ENCODE measurements at places on chromosomes 5 and 9. TPM values are rescaled to one million over a fixed set of nuclear protein-coding genes. Genes with fewer than 3 reads are reported as not detected.

GRCh38 chr5:171861381-171861780 is 75.8 kb downstream of the SMIM23 start:
- no peak for DNase-seq

GRCh38 chr5:50711280-50711679 is 44.8 kb downstream of the PARP8 start:
- no peak for DNase-seq

- no peak for DNase-seq
These were observed 1.0 kb upstream of the MXD3 start for GRCh38 chr5:177312649-177313181.

DNA sequence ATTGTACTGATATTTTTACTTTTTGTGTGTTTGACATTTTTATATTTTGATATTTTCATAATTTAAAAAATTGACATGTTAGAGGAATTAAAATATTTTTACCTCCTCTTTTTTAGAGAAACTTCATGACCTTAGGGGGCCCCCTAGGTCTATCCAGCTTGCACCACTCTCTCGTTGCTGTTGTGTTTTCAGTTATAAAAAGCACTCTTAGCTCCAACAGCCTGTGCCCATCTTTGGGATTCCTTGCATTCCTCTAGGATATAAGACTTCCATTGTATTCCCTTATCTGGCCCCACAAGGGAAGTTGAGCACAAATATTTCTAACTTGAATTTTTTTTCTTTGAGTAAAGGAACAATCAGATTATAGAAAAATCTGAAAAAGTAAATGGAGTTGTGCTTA is 245.3 kb downstream of the SH3GL2 start:
- no peak for DNase-seq

TRPM3 gene
- polyA plus RNA-seq, result 15.4 TPM

EQTN gene
- polyA plus RNA-seq, result 0.43 TPM

GRCh38 chr5:152514827-152515397 is 109.8 kb upstream of the NMUR2 start:
- peak; percentile 20 for DNase-seq

GRCh38 chr5:150422758-150423157 is 10.0 kb upstream of the CD74 start:
- DNase-seq, result no peak

SV2C gene
- 0.08 TPM for polyA plus RNA-seq

DNA sequence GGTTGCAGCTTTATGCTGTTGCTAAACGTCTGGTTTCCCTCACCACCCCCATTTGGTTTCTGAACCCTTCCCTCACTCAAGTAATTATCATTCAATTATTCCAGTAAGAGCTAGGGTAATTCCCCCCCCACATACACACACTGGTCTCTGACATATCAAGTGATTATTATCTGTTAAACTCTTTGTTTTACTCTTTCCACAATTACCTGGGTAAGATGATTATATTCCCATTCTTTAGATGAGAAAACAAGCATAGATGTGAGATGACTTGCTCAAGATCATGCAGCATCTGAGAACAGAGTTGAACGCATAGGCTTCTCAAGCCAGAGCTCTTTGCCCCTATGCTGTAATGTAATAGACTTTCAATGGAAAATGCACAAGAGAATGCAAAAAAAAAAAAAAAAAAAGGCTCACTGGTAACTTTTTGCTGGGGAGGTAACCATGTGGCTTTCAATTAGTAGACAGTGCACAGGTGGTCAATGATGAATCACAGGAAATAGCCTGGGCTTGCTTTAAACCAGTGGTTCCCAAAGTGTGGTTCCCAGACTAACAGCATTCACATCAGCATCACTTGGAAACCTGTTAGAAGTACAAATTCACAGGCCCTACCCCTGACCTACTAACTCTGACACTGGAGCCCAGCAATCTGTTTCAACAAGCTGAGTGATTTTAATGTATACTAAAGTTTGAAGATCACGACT is 87.6 kb downstream of the PIK3R1 start:
- no peak for DNase-seq

DNA sequence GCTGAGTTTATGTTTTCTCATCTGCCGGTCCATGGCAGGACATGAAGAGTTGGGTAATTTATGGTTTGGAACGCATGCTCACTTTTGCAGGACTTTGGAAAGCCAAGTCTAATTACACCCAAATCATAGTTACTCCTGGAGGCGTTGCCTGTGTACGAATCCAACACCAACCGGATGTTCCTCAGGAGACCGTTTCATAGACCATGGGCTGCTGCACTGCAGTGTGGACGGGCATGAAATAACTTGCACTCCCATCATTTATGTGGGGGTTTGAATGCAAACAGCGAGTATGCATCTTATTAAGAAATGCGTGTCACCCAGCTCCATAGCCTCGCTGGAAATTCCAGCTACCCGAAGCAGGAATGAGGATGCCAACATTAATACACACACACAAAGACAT is 96.1 kb upstream of the IRX2 start:
- peak; percentile 11 for DNase-seq

BHMT gene
- polyA plus RNA-seq, result 348 TPM

PRDM9 gene
- polyA plus RNA-seq, result 0.15 TPM

DNA sequence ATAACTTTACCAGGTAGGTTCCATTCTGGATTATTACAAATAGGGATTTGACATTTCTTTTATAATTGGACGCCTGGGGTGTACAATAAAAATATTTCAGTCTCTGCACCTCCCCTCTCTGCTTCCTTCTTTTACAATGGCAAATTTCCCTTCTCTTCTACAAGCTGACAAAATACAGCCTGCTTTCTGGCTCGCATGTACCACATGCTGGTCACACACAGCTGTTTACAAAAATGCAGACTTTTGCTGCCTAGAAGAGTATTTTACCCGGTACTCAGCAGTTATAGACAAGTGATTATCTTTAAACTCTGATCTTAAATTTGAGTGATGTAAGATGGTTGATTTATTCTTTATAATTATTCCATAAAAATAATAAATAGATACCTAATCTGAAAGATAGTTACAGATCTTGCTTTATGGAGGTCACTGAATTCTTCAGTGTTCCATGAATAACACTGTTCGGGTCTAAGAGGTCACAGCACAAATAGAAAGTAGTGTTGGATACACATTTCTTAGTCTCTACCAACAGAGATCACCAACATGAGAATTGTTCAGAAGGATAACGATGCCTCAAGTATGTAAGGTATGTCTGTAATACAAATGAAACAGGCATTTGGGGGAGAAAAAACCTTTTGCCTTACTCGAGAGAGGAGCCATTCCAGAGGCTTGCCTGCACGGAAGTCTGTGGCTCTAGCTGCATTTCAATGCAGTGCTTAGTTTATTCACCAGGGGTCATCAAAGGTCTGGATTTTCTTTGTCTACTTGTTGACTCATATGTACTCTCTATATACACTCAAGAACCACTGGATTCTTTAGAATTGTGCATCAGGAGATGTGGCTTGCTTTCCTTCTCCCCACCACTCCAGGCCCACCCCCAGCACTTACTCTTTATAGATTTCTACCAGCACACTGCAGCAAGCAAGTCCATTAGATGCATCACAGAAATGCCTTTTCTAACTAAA is 206.6 kb upstream of the RFX3 start:
- DNase-seq, result peak; percentile 86

DNA sequence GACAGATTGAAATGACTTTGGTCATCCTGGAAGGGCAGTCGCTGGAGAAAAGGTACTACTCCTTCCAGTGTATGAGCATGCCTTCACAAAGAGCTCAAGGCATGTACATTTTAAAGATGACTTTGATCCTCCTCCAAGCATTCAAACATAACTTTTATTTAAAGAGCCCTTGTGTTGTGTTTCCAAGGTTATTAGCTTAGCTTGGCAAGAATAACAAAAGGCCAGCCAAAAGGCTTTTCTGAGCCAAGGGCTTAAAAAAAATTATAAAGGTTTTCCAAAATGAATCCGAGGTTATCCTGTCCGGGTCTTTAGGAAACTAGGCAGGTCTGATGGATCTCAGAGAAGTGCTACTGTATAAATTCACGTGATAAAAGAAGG is 71.0 kb upstream of the PLPP6 start:
- DNase-seq, result no peak

- no peak for DNase-seq
These were observed 105.9 kb downstream of the KCNN2 start for GRCh38 chr5:114467729-114468128.

CREB3 gene
- 37.8 TPM for polyA plus RNA-seq
